Activated CD8-positive, alpha-beta memory T cell treated with anti-CD3 and anti-CD28 coated beads, Interleukin-2, amount 10 ng/mL, durations not matched to agents 7 days and 5 days (primary cell): ENCODE measurements at places on chromosomes 5 and 9. TPM values are rescaled to one million over a fixed set of nuclear protein-coding genes. Genes with fewer than 3 reads are reported as not detected.
A peak's percentile ranks its signal among the peaks of the same experiment; 100 is the strongest.

- DNase-seq: no peak
These were observed 28.0 kb upstream of the SYK start for GRCh38 chr9:90773617-90774016.

DNA sequence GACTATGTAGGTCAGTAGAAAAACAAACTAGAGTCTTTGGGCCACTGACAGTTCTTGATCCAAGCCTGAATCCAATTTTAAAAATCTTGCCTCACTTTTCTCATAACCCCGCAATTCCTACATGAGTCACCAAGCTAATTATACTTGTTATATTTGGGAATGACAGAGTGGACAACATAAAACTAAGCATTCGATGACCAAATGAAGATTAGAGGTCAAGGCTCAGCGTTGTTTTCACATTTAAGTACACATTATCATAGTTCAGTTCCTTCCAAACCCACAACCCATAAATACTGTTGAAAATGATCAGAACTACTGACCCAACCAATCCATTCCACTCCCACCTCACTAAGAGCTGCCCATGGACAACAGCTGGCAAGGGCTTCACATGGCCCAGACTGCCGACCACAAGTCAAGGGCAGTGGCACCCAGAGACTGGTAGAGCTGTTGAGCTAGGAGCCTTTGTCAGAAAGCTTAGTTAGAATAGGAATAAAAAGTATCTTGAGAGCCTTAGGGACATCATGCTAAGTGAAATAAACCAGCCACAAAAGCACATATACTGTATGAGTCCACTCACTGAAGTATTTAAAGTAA lies 64.2 kb downstream of the MYO10 start:
- DNase-seq: no peak

MARCOL gene
- total RNA-seq: not detected

DNA sequence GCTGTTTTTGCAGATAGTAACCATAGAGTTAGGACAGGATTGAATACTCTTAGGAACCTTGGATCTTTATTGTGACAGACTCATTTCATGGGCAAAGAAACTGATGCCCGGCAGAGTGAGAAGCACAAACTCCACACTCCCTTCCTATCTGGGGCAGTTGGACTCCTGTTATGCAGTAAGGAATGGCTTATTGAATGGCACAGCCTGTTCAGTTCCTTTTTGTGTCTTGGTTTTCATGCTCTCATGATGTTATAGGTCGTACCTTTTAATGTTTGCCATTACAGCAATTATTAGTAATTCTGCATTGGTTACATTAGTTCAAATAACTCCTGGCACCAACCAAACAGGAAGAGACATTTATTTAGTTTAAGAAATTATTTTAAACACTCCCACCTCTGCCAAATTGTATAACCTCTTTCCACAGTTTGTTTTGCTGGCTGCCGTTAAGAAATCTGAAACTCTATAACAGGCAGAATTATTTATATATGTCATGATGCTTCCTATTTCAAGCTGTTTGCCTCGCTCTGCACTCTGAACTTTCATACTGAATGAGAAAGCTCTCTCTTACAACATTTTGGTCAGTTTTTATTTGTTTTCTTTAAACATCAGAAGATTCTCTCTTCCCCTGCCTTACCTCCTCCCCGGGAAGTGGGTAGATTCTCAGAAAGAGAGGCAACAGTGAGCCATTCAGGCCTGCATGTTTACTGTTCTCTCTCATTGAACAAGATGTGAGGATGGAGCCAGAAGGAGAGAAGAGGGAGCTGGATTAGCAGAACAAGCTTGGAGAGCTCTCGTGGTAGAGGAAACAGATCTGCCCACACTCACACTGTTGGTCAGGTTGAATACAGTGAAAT lies 144.4 kb downstream of the ARHGEF28 start:
- DNase-seq: no peak

DNA sequence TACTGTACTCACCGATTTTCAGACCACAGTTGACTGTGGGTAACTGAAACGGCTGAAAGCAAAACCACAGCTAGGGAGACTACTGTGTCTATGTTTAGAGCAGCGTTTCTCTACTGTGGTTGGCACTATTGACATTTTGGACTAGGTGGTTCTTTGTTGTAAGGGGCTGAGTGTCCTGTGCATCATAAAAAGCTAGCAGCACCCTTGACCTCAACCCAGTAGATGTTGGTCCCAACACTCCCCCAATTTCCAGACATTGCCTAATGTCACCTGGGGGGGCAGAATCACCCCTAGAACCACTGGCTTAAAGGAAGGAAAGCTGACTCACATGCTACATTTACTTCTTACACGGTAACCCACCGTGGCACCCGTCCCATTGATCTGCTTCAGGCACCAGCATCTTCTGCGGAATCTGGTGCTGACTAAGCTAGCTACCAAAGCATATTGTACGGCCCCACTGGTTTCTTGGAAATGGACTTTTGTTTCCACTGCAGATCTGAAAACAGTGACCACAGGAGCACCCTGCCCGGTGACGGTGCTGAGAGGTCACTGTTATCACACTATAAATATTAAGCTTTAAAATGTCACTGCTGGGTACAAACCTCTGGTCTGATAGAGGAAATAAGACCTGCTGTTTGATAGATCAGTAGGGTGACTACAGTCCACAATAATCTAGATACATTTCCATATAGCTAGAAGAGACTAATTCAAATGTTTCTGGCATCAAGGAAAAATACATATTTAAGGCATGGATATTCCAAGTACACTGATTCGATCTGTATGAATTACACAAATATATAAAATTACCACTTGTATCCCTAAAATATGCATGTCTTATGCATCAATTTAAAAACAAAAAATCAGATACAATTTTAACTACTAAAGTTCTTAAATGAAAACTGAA lies 151.4 kb downstream of the HSD17B3 start:
- DNase-seq: peak; percentile 84

DNA sequence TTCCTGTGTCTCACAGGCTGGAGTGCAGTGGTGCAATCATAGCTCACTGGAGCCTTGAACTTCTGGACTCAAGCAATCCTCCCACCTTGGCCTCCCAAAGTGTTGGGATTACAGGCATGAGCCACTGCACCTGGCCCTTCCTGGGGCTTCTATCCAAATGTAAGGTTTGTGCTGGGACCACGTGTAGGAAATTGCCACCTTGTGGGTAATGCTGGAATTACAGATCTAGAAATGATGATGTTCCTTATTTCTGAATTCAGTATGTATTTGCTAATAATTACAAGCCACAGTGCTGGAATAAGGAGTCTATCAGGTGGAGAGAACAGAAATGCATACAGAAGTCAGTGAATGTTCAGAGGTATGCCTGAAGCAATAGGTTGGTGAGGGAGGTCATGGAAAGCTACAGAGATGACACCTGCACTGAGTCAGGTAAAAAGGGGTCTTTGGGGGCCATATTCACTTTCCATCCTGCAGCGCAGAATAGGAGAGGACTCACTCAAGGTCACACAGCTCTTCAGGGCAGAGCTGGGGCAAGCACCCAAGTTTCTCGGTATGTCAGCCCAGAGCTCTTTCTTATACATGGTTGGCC lies 8.8 kb upstream of the IGFBPL1 start:
- no peak for DNase-seq

GRCh38 chr9:97397220-97397619 lies 14.7 kb upstream of the TDRD7 start:
- DNase-seq: peak; percentile 90

PCDHA12 gene
- total RNA-seq: not detected

TRIM36 gene
- 0.29 TPM for total RNA-seq

SLC30A5 gene
- 49.6 TPM for total RNA-seq

GRCh38 chr5:177548495-177548894 lies 5.9 kb downstream of the FAM193B start:
- DNase-seq: no peak

GRCh38 chr5:58080573-58080972 lies 379.3 kb downstream of the PLK2 start:
- no peak for DNase-seq
